NCI-H1048 (cell line): ENCODE measurements at places on chromosomes 1 and 21.

DNA sequence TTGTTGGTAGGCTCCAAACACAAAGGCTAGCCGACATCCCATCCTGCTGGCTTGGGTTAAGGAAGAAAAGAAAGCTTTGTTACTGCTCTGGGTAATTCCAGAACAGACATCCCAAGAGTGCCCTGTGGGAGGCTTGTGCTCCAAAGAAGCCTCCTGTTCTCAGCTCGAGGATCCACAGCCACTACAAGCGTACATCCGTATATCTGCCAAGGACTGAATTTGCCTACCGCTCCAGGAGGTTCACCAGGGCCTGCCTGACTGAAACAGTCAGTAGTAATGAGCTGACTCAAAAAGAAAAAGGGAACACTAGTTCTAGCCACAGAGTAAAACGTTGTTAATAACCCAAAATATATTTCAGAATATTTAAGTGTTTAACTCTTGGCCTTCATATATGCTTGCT, 24.8 kb upstream of the MUTYH start:
- no peak for DNase-seq

DNA sequence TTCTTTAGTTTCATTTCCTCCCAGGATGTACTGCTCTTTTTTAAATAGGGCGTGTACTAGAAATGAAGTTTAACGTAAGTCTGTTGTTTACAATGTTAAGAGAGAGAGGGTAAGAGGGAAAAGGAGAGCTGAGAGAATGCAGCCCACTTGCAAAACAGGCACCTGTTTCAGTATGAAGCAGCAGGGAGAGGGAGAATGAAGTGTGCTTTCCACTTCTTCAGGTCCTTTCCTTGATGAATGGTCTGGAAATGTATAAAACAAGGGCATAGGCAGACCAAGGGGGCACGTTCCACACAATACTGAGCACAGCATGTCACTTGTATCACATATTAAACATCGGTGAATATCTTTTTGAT, 2.0 kb downstream of the KCNA3 start:
- DNase-seq, result no peak

DNA sequence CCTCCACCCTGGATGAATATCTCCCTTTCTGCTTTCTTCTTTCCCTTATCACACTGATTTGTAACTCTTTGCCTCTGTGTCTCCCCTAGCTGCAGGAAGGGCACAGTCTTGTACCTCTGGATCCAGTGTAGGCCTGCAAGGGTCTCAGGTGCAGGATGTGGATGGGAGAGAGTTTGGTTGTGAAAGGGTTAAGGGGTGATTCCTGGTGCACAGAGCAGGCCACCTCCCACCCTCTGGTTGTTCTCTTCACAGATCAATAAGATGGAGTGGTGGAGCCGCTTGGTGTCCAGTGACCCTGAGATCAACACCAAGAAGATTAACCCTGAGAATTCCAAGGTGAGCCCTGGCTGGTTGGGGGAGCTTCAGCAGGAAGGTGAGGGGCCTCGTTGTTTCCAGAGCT, 15.1 kb downstream of the KDF1 start:
- DNase-seq, result no peak

GRCh38 chr1:77290576-77290975, 8.8 kb downstream of the AK5 start:
- no peak for DNase-seq

GRCh38 chr1:170664093-170664827, at the start of gene PRRX1:
PRRX1 (plus strand) TSS chr1:170664131; CDS start chr1:170664219, 88 bp downstream.
- no peak for DNase-seq

- no peak for DNase-seq
Observed at GRCh38 chr1:201213106-201213770, 22.6 kb downstream of the IGFN1 start.

DNA sequence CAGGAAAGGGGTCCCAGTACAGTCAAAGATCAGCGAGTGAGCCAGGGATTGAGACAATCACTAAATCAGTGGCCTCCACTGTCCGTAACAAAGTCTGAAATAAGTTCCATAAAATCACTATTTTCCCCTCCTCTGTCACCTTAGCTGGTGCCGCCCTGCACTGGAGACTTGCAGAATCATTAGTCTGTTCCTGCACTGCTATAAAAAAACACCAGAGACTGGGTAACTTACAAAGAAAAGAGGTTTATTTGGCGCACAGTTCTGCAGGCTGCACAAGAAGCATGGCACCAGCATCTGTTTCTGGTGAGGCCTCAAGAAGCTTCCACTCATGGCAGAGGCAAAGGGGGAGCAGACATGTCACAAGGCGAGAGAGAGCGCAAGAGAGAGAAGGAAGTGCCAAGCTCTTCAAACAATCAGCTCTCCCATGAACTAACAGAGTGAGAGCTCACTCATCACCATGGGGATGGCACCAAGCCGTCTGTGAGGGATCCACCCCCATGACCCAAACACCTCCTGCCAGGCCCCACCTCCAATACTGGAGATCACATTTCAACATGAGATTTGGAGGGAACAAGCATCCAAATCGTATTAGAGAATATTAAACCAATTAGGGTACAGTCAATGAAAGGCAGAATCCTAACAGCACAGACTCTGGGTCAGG, 129.8 kb upstream of the TIAM1 start:
- DNase-seq, result no peak

- DNase-seq, result no peak
Observed at GRCh38 chr1:113858418-113858817, 13.1 kb downstream of the PTPN22 start.

GRCh38 chr1:199685369-199685768, 342.1 kb upstream of the NR5A2 start:
- no peak for DNase-seq

GRCh38 chr1:148333875-148334338, 149.2 kb downstream of the PPIAL4G start:
- DNase-seq, result no peak

DNA sequence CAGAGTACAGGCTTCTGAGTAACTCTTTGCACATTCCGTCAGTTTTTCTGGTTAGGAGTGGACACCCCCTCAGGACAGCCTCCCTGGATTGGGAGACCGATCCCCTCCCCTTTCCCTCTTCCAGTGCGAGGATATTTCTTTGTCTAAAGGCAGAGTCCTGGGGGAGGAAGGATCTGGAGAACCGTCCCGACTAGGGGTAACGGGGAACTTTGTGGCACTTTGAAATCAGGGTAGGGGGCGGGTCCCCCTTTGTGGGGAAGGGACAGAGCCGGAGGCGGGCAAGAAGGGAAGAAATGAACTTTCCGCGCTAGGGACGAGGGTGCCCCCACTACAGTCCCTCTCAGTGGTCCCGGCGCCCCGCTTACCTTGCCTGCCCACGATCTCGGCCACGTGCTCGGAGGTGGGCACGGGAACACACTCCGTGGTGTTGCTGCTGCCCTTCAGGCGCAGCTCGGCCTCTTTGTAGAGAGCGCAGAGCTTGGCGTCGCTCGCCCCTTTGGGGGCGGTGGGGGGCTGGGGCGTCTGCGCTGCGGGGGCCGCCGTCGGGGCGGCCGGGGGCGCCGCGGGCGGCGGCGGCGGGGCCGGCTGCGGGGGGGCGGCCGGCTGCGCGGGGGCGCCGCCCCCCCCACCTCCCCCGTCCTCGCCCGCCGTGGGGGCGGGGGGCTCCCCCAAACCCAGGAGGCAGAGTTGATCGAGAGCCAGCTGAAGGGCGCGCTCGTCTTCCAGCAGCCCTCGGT, 917 bp downstream of the MEX3A start:
- no peak for DNase-seq

- no peak for DNase-seq
Observed at GRCh38 chr1:202172015-202172355, 11.6 kb upstream of the PTPN7 start.

GRCh38 chr1:202852163-202852904, 36.6 kb downstream of the RABIF start:
- no peak for DNase-seq

DNA sequence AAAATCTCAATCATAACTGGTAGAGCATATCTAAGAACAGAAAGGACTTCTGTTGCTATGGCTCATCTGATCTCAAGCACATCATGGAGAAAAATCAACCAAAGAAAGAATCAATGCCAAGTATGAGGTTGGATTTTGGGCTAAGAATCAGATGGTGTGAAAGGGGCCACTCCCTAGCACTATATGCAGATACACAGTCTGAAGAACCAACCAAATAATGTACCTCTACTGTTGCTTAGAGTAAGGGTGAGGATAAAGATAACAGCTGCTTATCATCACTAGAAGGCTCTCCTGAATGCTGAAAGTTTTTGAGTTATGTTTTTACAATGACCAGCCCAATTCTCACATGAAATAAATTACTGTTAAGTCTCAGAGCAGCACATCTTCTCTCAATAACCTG, 35.6 kb downstream of the ST7L start:
- DNase-seq, result no peak

DNA sequence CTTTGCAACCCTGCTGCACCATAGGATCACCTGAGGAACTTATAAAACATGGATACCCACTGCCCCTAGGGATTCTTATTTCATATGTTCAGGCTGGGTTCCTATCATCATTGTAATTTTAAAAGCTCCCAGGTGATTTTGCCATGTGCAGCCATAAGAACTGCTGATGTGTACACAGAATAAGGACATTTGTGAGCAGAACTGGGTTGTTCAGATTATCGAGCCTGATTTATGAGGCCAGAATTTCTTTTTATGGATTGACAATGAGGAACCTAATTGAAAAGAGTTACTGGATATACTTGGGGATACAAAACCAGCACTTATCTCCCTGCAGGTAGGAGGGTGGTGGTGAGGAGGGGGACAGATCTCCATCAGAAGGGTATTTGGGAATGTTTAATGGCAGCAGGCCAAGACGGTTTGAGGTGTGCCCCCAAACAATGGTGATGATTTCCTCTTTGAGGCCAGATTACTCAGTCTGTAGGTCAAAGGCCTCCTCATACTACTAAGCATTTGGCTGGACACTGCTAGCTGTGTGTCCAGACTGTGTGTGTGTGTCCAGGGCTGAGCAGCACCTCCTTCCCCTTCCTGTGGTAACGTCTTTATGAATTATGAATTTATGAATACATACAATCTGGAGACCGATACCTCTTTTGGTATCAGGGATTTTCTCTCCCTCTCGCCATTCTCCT, 18.9 kb downstream of the NOS1AP start:
- no peak for DNase-seq

- no peak for DNase-seq
Observed at GRCh38 chr1:112712191-112712590, 2.9 kb downstream of the PPM1J start.

DNA sequence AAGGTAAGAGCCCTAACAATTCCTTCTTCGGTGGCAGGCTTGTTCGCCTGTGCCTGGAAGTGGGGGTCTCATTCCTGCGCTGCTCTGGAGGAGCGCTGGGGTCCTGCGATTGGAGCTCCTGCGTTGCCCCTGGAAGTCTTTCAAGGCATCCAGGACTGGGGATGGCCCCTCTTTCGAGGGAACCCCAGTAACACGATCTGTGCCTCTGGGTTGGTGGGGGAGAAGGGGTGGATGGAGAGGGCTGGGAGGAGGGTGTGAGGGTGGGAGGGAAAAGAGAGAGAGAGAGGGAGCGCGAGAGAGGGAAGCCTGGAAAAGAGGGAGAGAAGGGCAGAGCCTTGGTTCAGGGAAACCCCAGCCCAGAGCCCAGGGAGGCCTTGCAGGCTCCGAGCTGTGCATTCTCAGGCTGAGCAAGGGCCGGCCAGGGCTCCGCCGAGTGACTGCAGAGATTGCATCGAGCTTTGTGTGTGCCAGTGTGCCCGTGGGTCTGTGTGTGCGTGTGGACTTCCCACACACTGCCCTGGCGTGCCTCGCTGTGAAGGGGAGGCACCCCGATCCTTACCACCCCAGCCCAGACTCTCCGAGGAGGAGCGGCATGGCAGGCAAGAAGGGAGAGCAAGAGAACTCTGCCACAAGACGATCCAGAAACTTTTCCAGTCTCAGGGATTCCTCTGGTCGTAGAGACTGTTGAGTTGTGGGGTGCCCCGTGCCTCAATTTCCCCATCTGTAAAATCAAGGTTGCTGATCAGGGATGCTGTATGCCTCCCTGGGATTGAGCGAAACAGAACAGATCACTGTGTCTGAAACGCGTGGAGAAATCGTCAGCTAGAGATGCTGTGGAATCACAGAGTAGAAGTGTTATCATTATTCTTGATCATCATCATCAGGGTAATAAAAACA, 619 bp downstream of the BCL9 start:
- DNase-seq, result no peak

- DNase-seq, result no peak
Observed at GRCh38 chr1:202501281-202501680, 152.8 kb downstream of the PPP1R12B start.

DNA sequence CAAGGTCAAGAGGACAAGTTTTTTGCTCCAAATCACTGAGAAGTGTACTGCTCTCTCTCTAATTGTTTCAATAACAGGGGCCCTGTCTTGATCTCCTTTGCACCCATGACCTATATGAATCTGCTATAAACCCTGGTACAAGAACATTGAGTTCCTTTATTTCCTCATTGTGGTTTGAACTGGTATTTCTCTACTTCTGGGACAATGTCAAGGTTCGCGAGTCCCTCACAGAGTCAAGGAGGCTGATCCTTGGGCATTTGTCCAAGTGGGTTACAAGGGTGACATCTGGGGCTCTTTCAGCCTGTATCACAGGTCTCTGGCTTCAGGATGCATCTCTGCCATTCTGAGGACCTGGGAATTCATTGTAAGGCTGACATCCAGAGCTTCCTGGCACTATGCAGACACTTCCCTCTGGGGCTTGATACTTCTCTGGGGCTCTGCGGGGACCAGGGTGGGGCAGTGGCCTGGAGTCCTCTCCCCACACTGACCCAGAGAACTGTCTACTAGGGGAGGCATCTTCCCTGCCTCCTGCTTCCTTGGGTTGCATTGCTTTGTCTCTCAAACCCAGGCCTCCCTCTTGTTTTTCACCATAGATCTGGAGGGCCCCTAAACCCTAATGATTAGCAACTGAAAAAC, 22.5 kb upstream of the ZNF648 start:
- no peak for DNase-seq

DNA sequence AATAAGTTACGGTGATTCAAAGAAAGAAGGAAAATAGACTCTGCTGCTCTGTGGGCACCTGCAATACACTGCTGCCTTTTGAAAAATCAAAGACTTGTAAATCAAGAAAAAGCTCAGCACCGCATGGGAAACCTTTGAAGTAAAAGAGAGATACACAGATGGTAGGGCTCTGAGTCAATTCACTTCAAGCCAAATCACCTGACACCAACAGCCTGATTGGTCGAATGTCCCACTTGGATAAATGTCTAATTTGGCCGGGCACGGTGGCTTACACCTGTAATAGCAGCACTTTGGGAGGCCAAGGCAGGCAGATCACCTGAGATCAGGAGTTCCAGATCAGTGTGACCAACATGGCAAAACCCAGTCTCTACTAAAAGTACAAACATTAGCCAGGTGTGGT, 19.2 kb upstream of the RCAN3 start:
- DNase-seq, result no peak
